ENCODE measurements at places on chromosomes 11 and 22.

GRCh38 chr11:40306938-40307548, 1152.4 kb downstream of the LRRC4C start:
- DNase-seq = no peak

DNA sequence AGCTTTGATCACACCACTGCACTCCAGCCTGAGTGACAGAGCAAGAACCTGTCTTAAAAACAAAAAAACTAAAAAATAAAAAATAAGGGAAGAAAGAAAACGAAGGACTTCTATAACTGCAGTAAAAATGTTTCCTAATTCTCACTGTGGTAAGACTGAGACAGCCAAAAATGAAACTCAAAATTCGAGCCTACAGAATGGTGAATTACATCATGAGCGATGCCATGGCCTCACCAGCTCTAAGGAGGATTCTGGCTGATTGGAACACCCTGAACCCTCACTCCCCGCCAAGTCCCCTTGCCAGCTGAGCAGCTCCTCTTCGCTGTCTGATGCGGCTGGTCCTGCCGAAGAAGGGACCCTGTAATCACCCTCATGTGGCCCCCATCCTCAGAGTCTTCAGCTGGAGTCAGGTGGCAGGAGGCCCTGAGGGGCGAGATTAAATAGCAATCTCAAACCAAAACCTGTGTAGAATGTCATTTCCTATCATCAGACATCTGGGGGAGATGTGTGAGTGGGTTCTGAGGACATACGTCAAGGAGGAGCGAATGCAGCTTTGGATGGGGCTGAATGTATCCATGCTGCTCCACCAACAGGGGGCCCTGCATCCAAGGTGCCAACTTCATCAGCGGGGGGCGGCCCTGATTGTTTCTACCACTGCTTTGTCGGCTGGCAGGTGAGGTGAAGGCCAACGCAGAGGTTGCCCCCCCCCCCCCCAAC, 29.2 kb downstream of the PDGFB start:
- DNase-seq = peak; percentile 73

- DNase-seq = no peak
These were observed 25.9 kb upstream of the TOLLIP start for GRCh38 chr11:1335264-1335810.

- DNase-seq = no peak
These were observed 310.5 kb downstream of the SWAP70 start for GRCh38 chr11:9974375-9974774.

GRCh38 chr22:37996079-37996478, 11.7 kb upstream of the SOX10 start:
- no peak for DNase-seq

DNA sequence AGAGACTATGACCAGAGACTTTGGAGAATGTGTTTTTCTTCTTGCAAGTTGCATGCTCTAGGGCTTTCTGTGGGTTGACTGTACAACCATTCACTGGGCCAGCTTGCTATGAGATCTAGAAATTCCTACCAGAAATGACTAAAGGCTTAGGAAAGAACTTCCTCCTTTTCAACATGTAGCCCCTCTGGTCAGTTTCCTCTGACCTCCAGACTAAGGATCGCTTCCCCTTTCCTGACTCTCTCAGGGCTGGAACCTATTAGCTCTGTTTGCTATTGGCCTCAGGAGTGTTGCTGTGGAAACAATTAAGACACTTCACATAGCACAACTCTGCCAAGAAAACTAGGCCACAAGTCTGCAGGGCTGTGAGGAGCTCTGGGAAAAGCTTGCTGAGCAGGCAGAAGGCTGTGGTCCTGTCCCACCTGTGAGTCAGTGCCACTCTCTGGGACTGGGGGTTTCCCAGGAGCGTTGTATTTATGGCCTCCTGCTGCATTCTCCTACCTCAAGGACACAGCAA, 10.7 kb downstream of the CRY2 start:
- no peak for DNase-seq

- no peak for DNase-seq
These were observed 35.8 kb upstream of the TSKU start for GRCh38 chr11:76747153-76747914.

GRCh38 chr11:120031156-120031555, 106.8 kb downstream of the TRIM29 start:
- DNase-seq = no peak

DNA sequence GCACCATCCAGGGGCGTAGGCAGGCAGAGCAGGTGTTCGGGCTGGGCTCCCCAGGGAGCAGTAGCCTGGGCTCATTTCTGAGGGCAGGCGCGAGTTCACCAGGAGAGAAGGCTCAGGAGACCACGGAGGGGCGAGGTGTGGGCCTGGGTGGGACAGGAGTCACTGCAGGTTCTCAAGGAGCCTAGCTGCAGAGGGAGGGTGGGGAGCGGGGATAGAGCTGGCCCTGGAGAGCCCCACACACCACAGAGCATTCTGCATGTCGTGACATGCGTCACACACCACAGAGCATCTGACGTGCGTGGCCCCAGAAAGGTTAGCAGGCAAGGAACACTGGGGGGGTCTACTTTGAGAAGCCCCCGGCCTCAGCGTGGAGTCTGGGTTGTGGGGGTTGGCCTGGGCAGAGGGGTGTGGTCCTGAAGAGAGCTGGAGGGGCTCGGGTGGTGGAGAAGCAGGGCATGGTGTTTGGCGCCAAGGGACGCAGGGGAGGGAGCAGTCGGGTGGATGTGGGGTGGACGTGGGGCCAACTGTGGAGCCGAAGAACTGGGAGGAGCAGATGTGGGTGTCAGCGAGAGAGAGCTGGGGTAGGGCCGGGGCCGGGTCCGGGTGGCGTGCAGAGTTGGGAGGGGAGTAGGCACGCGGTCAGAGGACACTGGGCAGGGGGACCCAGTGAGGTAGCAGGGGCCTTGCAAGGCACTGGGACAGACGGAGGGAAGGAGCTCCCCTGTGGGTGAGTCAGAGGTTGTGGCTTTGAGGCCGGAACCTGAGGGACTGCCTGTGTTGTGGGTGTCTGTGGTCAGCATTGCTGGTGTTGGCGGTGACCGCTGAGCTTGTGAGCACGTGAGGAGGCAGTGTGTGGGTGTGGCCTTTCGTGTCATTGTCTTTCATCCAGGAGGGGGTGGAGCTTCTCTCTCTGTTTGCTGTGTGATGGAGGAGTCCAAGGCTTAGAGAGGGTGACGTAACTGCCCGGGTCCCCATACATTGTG, 25.5 kb downstream of the CTTN start:
- DNase-seq = peak; percentile 59

DNA sequence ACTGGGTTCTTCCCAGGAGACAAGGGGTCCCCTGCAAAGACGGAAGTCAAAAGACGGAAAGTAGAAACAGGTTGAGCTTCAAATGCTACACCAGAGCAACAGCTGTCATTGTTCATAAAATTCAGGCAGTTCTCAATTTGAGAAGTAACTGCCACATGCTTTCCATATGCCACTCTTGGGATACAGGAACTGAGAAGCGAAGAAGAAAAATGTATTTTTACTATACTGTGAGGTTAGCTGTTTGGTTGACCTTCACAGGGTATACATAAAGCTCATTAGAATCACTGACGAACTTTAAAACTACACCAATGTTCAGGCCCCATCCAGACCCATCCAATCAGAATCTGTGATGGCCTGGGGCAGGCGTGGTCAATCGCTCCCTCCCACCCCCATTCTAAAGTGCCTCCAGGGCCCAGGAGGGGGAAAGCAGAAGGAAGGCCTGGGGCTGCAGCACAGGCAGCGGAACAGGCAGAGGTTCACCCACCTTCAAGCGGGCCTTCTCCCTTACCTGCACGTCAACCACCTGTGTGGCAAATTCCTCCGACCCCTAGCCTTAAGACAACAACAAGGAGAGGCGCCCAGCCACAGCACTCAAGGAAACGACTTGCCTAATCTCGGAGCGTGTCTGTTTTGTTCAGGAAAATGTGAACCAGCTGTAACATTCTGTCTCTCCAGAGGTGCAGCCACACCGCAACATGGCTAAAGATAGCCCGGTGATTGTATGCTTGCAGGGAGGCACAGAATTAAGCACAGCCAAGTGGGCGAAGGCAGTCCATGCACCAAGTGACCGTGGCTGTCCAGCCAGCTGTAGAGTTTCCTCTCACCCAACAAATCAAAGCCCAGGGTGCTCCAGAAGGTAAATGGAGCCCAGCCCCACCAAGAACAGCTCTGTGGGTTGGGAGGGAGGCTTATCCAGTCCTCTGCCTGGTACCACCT, 82.6 kb downstream of the MICAL3 start:
- DNase-seq = no peak

DNA sequence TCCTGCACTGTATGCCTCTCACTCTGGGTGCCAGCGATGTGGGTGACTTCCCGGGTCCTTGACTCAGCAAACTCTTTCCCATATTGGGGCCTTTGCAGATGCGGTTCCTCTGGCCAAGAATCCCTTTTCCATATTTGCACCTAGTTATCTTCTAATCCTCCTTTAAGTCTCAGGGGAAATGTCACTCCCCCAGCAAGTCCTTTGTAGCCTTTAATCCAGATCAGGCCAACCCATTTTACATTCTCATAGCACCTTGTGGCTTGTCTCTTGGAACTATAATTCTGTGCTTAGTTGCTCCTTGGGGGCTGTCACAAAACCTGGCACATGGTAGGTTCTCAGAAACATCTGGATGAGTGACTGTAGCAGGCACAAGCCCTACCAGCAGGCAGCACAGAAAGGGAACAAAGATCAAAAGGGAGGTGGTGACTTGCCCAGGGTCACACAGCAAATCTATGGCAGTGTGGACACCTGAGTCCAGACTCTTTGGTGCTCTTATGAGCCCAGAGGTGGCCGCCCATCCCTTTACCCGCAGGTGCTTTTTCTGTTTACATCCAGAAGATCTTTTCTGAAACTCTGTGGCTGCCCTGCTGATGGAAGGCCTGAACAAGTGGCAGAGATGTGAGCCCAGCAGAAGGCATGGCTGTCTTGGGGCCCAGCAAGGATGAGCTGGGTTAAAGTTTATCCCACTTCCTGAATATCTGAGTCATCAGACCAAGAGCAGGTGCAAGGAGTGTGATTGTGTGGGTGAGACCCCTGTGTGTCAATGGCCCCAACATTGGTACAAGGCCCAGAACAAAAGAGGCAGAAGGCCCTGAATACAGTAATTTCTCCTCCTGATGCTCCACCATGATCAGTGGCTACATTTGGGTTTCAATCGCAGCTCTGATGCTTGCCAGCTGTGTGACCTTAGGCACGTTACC, 78.6 kb upstream of the GRK3 start:
- DNase-seq = no peak

DNA sequence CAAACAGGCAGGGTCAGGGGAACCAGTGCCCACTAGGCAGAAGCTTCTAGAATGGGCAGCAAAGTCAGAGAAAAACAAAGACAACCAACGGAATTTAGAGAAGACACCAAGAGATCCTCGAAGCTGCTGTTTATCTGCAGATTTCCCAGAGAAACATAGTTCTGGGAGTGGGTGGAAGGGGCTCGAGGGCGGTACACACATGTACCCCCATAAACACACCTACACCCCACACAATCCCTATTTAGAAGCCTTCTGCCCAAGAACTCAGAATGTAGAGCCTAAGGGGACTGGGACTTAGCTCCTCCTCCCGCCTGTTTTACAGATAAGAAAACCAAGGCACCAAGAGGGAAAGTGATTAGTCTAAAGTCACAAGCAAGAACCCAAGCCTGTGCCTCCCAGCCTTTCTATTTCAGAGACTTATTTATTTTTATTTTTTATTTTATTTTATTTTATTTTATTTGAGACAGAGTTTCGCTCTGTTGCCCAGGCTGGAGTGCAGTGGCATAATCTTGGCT, 6.4 kb downstream of the NPTXR start:
- DNase-seq = no peak

GRCh38 chr22:20580611-20581502, 73.4 kb downstream of the MED15 start:
- no peak for DNase-seq

DNA sequence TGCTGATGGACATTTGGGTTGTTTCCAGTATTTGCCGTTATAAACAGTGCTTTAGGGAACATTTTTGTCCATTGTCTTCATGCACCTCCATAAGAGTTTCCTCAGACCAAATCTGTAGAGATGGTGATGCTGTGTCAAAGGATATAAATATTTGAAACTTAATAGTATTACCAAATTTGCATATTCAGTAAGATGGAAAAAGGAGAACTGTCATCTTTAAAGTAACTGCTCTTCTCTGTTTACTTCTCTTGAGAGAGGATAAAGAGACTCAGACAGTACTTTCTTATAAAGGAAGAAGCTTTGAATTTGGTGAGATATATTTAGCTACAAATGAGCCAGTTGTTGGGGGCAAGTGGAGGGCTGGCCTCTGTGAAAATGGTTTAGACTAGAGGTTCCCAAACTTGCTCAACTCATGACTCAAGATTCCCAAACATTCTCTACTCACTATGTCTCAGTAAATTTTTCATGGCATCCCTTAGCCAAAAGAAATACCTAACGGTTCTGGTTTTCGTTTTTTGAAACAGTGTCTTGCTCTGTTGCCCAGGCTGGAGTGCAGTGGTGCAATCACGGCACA, 26.2 kb downstream of the SHISA8 start:
- DNase-seq = no peak

- peak; percentile 80 for DNase-seq
These were observed 1.4 kb upstream of the CPT1A start for GRCh38 chr11:68843052-68843561.

DNA sequence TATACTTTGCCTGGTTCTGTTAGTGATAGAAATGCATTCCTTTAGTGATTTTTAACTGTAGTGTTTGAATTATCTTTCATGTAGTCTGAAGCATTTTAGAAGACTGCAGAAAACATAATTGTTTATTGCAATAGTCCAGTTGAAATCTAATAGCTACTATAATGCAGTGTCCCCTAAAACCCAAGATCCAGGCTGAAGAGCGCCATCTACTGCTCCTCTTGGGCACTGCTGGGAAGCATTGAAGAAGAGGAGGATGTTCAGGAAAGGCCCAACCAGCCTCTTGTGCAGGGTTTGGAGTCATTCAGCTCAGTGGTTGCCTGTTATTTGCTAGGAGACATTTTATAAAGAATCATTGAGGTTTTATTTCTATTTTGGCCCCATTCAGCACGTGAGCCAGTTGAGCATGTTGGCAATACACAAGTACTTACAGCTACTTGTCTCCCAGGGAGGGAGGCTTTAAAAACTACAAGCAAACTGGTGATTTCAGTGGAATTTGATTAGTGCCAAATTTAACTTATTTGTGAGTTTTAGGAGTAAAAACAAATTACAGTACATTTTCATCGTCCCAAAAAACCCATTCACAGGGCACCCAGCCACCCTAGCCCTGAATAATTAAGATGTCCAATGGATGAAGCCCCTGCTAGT, 74.9 kb upstream of the HORMAD2 start:
- DNase-seq = peak; percentile 77
